ENCODE measurements at places on chromosomes 2 and 18.

DNA sequence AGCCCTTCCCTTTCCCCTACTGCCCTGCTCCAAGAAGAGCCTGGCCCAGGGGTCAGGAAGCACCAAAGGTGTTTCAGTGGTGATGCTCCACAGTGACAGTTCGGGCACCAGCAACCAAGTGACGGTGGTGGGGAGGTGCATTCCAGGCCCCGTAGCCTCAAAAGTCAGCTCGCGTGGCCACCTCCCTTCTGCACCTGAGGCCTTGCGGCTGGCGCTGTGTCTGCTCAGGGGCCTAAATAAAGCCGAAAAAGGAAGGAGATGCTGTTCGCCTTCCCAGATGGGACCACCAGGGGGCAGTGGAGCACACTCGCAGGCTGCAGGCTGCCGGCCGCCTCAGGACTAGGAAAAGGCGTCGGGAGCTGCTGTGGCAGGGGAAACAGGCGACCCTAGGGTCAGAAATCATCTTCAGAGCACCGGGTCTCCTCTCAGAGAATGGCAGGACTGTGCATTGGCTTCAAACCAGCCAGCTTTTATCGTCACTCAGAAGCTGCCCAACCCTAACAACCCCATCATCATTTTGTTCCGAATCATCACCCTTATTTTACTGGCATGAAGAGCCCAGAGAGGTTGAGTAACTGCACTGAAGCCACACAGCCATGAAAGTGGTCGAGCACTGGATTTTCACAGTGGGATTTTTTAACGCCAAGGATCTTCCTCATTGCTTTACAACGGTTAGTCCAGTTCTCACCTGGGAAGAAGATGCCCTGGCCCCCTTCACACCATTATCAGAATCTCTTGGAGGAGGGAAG is 213.0 kb upstream of the CELF4 start:
- peak; percentile 61 for DNase-seq

- no peak for DNase-seq
Observed at GRCh38 chr2:239086325-239087020, 238.6 kb downstream of the TWIST2 start.

GRCh38 chr2:96940980-96941775 is 45.2 kb downstream of the FAM178B start:
- DNase-seq, result no peak

DNA sequence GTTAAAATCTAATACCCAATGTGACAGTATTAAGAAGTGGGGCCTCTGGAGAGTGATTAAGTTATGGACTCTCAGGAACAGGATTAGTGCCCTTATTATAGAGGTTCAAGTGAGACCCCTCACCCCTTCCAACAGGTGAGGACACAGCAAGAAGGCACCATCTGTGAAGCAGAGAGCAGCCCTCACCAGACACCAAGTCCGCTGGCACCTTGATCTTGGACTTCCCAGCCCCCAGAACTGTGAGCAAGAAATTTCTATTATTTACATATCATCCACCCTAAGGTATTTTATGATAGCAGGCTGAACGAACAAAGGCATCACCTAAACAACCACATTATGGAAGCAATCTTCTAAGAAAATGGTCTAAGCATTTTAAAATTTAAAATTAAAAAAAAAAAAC is 59.0 kb downstream of the HDAC4 start:
- no peak for DNase-seq

DNA sequence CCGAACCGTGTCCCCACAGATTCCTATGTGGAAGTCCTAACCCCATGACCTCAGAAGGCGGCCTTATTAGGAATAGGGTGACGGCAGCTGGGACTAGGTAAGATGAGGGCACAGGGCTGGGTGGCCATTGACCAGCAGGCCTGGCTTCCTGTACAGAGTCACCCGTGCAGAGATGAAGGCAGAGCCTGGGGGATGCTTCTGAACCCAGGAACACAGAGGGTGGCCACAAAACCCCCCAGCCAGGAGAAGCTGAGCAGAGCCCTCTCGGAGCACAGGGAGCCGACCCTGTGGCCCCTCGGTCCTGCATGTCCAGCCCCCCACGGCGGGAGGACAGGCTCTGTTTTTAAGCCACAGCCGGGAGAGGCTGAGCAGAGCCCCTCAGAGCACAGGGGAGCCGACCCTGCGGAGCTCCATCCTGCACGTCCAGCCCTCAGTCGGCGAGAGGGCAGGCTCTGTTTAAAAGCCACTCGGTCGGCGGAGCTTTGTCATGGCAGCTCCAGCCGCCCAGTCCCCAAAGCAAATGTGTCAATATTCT is 2.7 kb downstream of the PDCD1 start:
- no peak for DNase-seq

DNA sequence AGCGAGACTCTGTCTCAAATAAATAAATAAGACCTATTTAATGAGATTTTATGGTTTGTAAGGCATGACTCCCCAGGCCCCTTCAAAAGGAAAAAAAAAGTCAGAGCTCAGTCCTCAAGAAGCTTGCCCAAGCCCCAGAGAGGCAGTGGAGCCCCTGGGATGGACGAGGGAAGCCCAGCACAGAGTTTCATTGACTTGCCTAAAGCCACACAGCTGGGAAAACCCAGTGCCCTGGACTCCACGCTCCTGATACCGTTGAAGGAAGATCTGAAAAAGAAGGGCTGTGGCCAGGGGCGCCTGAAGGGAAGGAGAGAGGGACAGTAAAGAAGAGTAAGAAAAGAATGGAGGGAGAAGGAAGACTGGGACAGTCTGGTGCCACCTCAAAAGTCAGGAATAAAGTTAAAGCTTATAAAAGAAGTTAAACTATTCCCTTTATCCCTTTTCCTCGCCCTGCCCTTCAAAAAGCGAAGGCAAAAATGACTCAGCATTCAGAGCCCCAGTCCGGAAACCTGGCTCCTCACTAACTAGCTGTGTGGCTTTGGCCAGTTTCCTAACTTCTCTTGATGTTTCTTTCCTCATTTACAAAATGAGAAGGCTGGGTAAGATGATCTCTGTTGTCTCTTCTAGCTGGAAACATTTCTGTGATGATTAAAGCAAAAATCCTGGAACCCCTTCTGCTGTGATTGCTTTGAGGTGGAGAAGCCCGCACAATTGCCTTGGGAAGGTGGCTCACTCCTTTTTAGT is 46.7 kb downstream of the LYPD1 start:
- DNase-seq, result peak; percentile 19

Data from GDM1 (cell line).